Activated T-helper 2 cell treated with anti-CD3 and anti-CD28 coated beads, Interferon-gamma antibody, Interleukin-2, Interleukin-4, amounts not matched to agents 10 μg/mL and 5 μg/mL and 100 μg/mL, durations not matched to agents 14 hours and 24 hours and 36 hours (primary cell): ENCODE measurements at places on chromosomes 16 and 17.

DNA sequence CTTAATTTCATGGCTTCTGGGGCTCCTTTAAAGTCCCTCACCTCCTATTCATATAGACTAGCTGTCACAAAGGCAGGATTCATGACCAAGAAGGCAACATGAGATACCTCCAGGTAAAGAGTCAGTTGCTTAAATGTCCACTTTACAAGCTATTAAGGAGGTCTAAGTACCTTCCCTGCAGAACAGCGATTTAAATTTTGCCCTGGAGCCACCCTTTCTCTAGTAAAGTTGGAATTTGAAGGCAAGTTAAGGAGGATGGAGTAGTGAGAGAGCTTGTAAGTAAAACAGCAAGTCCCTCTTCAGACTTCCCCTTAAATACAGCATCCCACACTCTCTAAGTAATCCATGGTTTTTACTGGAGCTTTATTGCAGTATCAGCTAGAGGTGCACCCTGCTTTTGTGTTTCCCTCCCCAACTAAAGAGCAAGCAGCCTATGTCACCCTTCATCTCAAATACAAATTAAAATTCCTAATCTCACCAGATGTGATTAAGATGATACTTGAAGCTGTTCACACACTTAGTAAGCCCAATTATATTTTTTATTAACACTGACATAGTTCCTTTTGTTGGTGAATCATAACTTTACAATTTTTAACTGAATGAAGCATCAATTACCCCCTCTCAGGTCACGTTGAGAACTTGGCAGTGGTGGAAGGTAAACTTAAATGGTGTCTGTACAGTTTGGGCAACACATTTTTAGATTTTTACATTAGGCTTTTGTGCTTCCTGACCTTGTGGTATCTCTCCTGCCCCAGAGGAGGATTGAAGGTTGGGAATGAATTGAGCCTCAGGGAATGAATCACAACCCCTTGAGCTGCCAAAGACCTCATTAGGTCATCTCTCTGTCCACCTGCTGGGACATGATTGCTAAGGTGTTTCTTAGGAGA, 108.9 kb downstream of the TANGO6 start:
- DNase-seq: no peak

DNA sequence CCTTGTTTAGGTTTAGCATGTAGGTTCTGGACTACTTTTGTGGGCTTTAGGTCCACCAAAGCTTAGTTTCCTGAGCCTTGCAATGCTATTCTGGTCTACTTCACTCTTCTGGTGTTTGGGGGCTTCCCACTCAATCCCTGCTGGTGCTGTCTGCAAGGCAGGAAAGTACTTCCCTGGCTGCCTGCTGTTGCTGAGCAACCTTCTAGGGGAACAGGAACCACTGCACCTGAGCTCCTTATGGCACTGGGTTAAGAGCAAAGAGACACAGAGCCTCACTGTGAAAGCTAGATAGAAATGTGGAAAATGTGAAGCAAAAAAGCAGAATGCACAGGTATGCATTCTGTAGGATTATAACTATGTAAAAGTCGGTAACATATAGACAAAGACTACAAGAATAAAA, 17.0 kb downstream of the MPO start:
- DNase-seq: no peak

GRCh38 chr16:87924041-87924810, 12.1 kb downstream of the CA5A start:
- no peak for DNase-seq

DNA sequence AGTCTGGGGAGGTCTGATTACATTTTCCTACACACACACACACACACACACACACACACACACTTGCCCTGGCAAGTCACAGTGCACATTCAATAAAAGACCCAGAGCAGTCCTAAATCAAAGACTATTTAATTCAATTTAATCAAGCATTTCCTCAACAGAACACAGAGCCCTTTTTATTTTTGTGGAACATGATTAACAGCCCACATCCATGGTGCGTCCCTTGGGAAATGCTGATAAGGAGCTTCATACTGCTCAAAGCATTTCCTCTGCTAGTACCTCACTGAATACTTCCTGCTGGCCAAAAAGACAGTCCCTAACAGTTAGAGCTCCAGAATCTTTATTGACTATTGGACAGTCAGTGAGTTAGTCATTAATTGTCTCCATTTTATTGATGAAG, 43.1 kb upstream of the MYH10 start:
- no peak for DNase-seq

- no peak for DNase-seq
Observed at GRCh38 chr17:72349491-72349995, 228.7 kb downstream of the SOX9 start.

DNA sequence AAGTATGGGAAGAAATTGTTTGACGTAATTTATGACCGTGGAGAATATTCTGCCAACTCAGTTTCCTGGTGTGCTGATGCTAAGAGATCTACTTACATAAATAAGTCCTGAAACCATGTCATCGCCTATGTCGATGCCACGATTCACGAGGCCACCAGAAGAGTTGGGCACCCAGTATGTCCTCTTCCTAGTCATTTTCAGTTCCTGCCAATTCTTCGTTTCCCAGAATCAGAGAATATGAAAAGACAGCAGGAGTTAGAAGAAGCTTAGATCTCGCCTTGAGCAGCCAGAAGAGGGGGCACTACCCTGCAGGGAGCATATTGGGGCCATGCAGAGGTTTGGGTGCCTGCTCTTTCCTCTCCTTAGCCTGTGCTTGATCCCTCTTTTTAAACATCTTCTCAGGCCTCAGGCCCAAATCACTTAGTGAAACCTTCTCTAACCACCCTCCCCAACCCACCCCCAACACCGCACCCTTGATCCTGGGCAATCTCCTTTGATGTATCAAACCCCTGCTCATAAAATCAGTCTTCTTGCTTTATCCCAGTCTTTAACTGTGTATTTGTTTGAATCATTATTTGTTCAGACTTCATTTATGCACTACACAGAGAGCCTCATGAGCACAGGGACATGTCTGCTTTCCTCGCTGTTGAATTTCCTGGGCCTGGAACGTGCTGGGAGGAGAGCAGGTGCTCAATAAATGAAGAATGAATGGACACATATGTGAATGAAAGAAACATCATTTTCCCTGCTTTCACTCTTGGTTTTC, 12.2 kb upstream of the LONP2 start:
- DNase-seq: peak; percentile 28

GRCh38 chr17:43732958-43733357, 25.6 kb downstream of the SOST start:
- DNase-seq: no peak

GRCh38 chr17:17751489-17752088, 70.3 kb downstream of the RAI1 start:
- peak; percentile 12 for DNase-seq

DNA sequence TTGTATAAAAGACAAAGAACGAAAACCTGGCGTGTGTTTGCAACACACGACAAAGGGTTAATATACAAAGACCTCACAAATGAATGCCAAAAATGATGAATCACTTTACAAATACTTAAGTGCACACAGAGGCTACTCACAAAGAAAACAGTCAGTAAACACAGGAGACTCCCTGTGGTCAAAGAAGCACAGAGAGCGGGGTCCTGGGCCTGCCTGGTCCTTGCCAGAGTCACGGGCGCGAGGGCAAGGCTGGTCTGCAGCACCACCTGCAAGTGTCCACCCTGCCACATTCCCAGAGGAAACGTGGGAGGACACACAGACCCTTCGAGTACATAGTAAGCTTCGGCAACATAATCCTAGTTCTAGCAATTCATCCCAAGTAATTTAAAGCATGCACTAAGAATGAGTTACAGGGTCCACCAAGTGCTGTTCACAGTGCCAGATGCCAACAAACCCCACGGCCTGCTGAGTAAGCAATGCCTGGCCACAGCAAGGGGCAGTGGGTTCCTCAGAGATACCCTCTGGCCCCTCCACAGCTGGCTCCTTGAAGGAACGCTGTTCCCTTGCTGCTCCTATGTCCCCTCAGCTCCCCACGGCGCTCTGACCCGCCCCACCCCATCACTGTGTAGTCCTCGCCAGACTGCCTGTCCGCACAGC, 24.6 kb upstream of the FAAP100 start:
- no peak for DNase-seq

DNA sequence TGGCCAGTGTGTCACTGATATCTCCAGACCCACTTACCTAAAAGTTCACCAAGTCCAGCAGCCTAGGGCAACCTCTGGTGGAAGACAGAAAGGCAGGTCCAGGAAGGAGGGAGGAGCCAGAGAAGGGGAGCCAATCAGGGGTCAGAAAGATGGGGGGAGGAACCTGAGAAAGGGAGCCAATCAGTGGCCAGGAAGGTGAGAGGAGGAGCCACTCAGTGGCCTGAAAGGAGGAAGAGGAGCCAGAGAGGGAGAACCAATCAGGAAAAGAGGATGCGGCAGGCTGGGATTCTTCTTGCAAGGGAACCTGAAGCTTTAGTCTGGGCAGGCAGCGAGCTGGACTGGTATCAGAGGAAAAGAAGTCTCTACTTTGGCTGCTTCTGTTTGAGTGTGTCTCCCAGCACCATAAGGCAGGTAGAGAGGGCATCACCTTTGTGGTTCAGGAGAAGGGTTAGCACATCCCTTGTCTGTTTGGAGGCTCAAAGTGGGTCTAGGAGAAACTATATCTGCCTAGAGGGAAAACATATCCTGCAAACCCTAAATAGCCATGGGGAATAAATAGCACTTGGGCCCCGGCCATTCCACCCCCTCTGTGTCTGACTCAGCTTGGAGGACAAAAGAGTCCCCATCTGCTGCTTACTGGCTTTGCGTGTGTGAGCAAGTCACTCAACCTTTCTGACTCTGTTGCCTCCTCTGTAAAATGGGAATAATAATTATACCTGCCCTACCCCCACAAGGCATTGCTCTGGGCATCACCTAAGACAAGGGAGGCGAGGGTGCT, 43.4 kb upstream of the CRHR1 start:
- DNase-seq: peak; percentile 18

GRCh38 chr17:31452101-31452500, 60.6 kb downstream of the RAB11FIP4 start:
- no peak for DNase-seq

- DNase-seq: no peak
Observed at GRCh38 chr17:79233916-79234551, 159.4 kb downstream of the ENGASE start.

- DNase-seq: no peak
Observed at GRCh38 chr17:4858068-4858881, 25.1 kb downstream of the MINK1 start.

DNA sequence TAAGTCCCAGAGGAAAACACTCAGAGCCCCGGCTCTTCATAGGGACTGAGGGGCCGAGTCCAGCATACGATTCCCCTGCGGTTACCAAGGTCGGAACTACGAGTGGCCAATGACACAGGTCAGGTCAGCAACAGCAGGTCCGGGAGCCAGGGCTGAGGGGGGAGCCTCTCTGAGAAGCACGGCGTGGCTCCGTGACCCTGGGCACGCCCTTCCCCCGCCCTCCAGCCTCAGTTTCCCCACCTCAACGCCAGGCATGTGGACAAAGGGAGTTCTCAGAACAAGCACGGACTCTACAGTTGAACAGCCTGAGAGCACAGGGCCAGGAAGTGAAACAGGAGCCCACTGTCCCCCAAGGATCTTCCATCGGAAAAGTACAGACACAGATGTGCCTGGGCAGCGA, 25.6 kb downstream of the TPSD1 start:
- no peak for DNase-seq

DNA sequence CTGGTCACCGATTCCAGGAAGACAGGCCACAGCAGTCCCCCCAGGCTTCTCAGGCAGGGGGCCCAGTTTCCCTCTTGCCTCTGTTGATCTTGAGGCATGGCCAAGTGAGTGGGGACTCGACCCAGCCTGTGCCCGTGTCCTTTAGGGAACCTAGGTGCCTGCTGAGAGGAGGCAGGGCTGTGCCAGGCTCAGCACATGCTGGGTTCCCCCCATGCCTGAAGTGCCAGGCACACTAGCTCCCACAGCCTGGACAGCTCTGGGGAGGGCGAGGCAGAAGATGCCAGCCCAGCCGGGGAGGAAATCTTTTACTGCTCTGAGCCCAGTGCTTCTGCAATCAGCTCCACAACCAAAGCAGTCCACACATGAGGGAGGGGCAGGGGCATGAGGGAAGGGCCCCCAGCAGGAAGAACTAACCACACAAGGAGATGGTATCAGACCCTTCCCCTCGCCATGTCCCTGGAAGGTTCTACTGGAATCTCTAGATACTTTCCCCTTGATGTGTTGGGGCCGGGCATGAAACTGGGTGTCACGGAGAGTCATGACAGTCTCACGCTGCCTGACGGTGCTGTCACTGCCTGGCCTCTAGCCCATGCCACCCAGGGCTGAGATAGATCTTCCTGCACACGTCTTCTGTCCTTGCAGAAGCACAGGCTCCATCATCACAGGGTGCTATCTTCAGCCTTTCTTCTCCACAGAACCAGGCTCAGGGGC, 25.5 kb downstream of the MYO18A start:
- DNase-seq: no peak

DNA sequence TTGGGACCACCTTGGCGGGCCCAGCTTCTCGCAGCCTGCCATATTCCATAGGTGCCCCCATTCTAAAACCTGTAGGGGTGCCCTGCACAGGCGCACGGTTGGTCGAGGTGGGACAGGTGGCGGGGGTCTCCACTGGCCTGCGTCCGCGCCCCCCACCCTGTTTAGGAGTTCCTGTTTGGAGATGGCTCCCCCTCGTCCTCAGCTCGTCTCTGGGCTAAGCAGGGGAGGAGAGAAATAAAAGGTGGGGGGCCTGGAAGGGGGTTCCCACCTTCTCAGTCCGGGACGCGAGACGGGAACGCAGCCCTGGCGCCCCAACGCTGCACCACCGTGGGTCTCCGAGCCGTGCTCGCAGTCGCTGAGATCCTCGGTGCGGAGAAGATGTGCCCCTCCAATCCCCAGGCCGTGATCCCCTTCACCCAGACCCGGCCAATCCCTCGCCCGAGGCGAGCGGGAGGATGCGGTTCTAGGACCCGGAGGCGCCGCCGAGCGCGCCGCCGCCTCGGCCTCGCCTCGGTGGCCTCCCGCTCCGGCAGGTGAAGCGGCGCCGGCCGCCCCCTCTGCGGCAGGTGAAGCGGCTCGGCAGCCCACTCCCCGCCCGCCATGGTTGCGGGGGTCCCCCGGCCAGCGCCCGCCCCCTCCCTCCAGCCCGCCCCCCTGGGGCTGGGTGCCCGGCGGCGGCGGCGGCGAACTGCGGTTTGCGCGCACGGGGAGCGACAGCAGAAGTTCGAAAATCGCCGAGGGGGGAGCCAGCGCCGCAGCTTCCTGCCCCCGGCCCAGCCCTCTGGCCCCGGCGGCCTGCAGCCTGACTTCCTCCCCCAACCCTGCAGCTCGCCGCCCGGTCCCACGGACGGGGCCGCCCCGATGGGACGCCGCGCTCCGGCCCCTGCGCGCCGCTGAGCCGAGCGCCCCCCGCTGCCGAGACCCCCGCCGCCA, at the start of gene FMNL1:
TSS of gene FMNL1 (plus strand) at position 805 of the 933 bp plus-strand sequence. CDS start 240 bp downstream, outside the sequence.
- peak; percentile 69 for DNase-seq

- no peak for DNase-seq
Observed at GRCh38 chr16:50259334-50260205, 6.8 kb upstream of the ADCY7 start.

DNA sequence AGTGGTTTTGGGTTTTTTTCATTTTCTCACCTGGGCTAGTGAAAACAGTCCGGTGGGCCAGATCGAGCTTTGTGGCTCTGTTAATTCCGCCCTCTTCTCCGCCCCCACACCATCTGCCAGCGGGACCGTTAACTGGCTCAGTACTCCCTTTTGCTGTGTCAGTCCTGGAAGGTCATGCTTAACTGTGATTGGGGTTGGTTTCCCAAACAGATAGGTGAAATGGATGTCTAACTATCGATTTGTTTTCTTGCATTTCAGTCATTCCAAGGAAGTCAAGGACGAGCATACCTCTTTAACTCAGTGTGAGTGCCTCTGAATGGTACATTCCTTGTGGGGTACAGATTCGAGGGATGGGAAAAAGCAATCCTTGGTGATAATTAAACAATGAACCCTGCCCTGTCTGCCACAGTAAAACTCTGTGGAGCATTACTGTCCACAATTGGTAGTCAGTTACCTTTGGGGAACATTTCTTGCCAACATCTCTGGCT, 56.7 kb downstream of the YPEL2 start:
- no peak for DNase-seq
